ENCODE measurements at places on chromosomes 1 and 21. TPM values are rescaled to one million over a fixed set of nuclear protein-coding genes. Genes with fewer than 3 reads are reported as not detected.
A peak's percentile ranks its signal among the peaks of the same experiment; 100 is the strongest.

LRRC8D gene
- 15.0 TPM for total RNA-seq

STX12 gene
- 27.6 TPM for total RNA-seq

GRCh38 chr1:184194236-184194635 is 142.7 kb downstream of the TSEN15 start:
- H3K36me3 ChIP-seq, result no peaks in the 10 kb centered on the region
- DNase-seq, result no peak
- no peaks in the 10 kb centered on the region for H3K27me3 ChIP-seq
- peaks cover 3% of the 10 kb centered on the region for H3K4me1 ChIP-seq
- no peak overlapping the region for H3K27ac ChIP-seq

SLC9C2 gene
- total RNA-seq, result not detected

DNA sequence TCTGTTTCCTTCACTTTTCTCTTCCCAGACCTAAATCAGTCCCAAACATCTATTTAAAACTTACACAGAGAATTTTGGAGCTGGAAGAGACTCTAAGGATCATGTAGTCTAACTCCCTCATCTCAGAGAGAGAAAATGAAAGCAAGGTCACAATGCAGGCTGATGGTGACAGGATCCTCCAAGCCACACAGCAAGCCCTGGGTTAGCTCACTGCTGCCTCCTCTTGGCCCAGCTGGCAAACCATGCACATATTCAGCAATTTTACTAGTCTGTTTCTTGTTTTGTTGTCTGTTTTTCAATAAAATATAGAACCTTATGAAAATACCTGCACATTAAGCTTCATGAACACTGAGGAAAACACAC is 27.7 kb upstream of the LY9 start:
- no peaks in the 10 kb centered on the region for H3K4me1 ChIP-seq
- H3K27me3 ChIP-seq, result no peaks in the 10 kb centered on the region
- no peak for DNase-seq
- H3K36me3 ChIP-seq, result no peaks in the 10 kb centered on the region
- H3K27ac ChIP-seq, result no peak overlapping the region
- no peak overlapping the region for H3K4me3 ChIP-seq

DNA sequence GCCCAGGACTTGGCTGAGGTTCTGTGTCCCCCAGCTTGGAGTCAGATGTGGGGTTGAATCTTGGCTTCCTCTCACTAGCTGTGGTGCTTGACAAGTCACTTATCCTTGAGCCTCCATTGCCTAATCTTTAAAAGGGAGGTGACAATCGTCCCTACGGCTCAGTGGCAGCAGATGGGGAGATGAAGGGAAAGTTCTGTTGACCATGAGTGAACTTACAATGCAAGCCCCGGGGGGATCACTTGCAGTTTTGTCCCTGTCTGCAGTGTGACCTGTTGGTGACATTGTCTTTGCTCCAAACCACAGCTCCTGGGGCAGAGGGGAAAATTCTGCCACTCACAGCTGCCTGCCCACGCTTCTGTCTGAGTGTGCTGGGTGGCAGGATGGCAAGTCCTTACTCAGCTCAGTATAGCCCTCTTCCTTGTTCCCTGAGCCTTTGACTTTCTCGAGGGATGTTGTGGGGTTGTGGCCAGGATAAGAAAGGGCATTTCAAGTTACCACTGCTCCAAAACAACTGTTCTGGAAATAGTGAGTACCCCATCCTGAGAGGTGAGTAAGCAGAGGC is 1.7 kb downstream of the PCSK9 start:
- H3K27ac ChIP-seq, result no peak overlapping the region
- H3K4me1 ChIP-seq, result peaks cover 38% of the 10 kb centered on the region
- H3K27me3 ChIP-seq, result no peaks in the 10 kb centered on the region
- no peak for DNase-seq
- no peaks in the 10 kb centered on the region for H3K36me3 ChIP-seq

- no peaks in the 10 kb centered on the region for H3K27me3 ChIP-seq
- no peak overlapping the region for H3K4me3 ChIP-seq
- H3K4me1 ChIP-seq, result no peaks in the 10 kb centered on the region
- H3K27ac ChIP-seq, result no peak overlapping the region
- no peaks in the 10 kb centered on the region for H3K36me3 ChIP-seq
- no peak for DNase-seq
Measured at GRCh38 chr1:199746666-199747384, 280.7 kb upstream of the NR5A2 start.

DNA sequence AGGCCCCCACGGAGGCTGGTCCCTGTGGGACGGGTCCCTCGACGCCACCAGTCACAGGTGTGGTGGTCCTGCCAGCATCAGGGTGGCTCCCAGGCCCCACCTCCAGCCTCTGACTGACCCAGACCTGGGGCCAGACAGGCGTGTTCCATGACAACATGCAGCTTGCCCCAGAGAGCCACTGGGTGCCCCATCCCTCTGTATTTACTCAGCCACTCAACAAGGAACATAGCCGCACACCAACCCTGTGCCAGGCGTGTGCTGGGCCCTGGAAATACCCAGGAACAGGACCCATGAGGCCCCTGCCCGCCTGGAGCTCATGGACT is 65.4 kb downstream of the MATN1 start:
- no peak for DNase-seq
- no peak overlapping the region for H3K27ac ChIP-seq
- no peak overlapping the region for H3K4me3 ChIP-seq
- H3K36me3 ChIP-seq, result no peaks in the 10 kb centered on the region
- peaks cover 37% of the 10 kb centered on the region for H3K4me1 ChIP-seq
- H3K27me3 ChIP-seq, result no peaks in the 10 kb centered on the region

DNA sequence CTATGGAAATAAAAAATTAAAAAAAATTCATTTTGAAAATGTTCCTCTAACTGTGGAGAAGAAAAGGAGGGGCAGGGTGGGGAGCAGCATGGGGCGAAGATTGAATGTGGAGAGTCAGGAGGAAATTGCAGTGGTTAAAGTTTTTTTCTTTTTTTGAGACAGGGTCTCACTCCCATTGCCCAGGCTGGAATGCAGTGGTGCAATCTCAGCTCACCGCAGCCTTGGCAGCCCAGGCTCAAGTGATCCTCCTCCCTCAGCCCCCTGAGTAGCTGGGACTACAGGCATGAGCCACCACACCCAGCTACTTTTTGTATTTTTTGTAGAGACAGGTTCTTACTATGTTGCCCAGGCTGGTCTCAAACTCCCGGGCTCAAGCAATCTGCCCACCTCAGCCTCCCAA is 67.6 kb downstream of the ADSS2 start:
- H3K27me3 ChIP-seq, result no peaks in the 10 kb centered on the region
- no peak for DNase-seq
- no peak overlapping the region for H3K4me3 ChIP-seq
- no peaks in the 10 kb centered on the region for H3K4me1 ChIP-seq
- no peaks in the 10 kb centered on the region for H3K36me3 ChIP-seq

DNA sequence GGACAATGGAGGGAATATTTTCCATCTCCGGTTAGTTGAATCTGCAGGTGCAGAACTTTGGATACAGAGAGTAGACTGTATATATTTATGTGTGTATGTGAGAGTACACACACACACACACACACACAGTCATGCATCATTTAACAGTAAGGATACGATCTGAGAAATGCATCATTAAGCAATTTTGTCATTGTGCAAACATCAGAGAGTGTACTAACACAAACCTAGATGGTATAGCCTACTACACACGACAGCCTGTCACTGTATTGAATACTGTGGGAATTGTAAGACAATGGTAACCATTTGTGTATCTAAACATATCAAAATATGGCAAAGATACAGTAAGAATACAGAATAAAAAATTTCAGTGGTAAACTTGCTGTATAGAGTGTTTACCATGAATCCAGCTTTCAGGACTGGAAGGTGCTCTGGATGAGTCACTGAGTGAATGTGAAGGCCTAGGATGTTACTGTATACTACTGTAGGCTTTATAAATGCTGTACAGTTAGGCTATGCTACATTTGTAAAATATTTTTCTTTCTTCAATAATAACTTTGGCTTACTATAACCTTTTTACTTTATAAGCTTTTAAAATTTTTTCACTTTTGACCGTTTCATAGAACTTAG is 138.5 kb downstream of the ZZZ3 start:
- no peaks in the 10 kb centered on the region for H3K36me3 ChIP-seq
- no peak overlapping the region for H3K27ac ChIP-seq
- no peak for DNase-seq
- no peak overlapping the region for H3K4me3 ChIP-seq

DNA sequence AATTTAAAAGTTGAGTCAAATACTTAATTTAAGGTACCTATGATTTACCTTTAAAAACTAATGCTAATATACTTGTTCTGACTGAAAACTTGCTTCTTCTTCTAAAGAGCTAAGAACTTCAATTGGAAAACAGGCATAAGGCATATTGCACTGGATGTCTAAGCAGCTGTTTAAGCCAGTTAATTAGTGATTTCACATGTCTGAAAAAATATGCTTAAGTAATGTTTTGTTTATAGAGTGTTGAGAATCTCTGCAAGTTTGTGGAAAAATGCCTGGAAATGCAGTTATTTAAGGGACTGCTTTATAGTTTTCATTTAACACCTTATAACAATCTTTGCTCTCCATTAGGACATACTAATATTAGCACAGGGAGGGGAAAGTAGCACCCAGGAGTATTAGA is 28.2 kb downstream of the UBE2U start:
- H3K27me3 ChIP-seq, result no peaks in the 10 kb centered on the region
- no peak overlapping the region for H3K27ac ChIP-seq
- DNase-seq, result no peak
- no peaks in the 10 kb centered on the region for H3K36me3 ChIP-seq
- H3K4me3 ChIP-seq, result no peak overlapping the region

OLIG2 gene
- not detected for total RNA-seq

GRCh38 chr1:199178646-199179045 is 539.8 kb downstream of the PTPRC start:
- no peak overlapping the region for H3K27ac ChIP-seq
- no peak for DNase-seq
- no peaks in the 10 kb centered on the region for H3K4me1 ChIP-seq
- H3K4me3 ChIP-seq, result no peak overlapping the region
- no peaks in the 10 kb centered on the region for H3K36me3 ChIP-seq
- H3K27me3 ChIP-seq, result no peaks in the 10 kb centered on the region

- H3K4me1 ChIP-seq, result peaks cover 42% of the 10 kb centered on the region
- H3K36me3 ChIP-seq, result no peaks in the 10 kb centered on the region
- no peak for DNase-seq
- H3K4me3 ChIP-seq, result peak overlapping the region; percentile 54
- H3K27me3 ChIP-seq, result no peaks in the 10 kb centered on the region
Measured at GRCh38 chr1:225653463-225654276, 747 bp upstream of the ENAH start.

CRNN gene
- not detected for total RNA-seq

PPT1 gene
- total RNA-seq, result 46.8 TPM

GRCh38 chr1:228814176-228814575 is 78.9 kb downstream of the RHOU start:
- no peaks in the 10 kb centered on the region for H3K27me3 ChIP-seq
- peaks cover 10% of the 10 kb centered on the region for H3K4me1 ChIP-seq
- H3K27ac ChIP-seq, result no peak overlapping the region

DNA sequence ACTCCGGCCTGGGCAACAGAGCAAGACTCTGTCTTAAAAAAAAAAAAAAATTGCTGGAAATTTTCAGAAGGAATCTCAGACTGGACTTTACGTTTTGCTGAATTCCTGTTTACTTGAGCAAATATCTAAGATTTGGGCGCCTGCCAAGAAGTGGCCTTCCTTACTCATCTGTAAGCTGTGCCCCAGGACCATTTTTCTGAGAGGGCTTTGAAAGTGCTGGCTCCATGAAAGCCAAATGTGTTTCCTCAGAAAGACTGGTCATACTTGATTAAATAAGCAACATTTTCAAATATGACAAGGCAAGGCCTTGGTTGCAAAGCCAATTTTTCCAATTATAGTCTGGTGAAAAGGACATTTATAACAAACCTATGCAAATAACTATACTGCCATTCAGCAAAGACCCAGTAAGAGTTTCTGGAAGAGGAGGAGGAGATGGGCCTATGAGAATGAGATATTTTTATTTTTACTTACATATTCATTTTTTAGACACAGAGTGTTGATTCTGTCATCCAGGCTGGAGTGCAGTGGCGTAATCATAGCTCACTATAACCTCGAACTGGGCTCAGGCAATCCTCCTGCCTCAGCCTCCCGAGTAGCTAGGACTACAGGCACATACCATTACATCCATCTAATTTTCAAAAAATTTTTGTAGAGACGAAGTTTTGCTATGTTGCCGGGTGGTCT is 56.3 kb upstream of the HTR1D start:
- H3K4me1 ChIP-seq, result peaks cover 41% of the 10 kb centered on the region
- H3K27me3 ChIP-seq, result no peaks in the 10 kb centered on the region
- no peaks in the 10 kb centered on the region for H3K36me3 ChIP-seq

- DNase-seq, result peak; percentile 34
- no peaks in the 10 kb centered on the region for H3K36me3 ChIP-seq
- H3K27me3 ChIP-seq, result no peaks in the 10 kb centered on the region
- peaks cover 12% of the 10 kb centered on the region for H3K4me1 ChIP-seq
- H3K27ac ChIP-seq, result no peak overlapping the region
Measured at GRCh38 chr21:25790122-25790877, 55.5 kb downstream of the GABPA start.

FAM177B gene
- total RNA-seq, result not detected

DTL gene
- total RNA-seq, result 41.0 TPM

GRCh38 chr21:39774227-39774626 is 29.2 kb downstream of the IGSF5 start:
- no peaks in the 10 kb centered on the region for H3K27me3 ChIP-seq
- no peak overlapping the region for H3K27ac ChIP-seq
- H3K36me3 ChIP-seq, result no peaks in the 10 kb centered on the region
- no peak for DNase-seq
- no peak overlapping the region for H3K4me3 ChIP-seq
- no peaks in the 10 kb centered on the region for H3K4me1 ChIP-seq

- H3K4me1 ChIP-seq, result no peaks in the 10 kb centered on the region
- no peak overlapping the region for H3K4me3 ChIP-seq
- no peaks in the 10 kb centered on the region for H3K27me3 ChIP-seq
- DNase-seq, result no peak
- no peak overlapping the region for H3K27ac ChIP-seq
Measured at GRCh38 chr1:156973417-156973816, 53.0 kb downstream of the LRRC71 start.

All from HCT116 (cell line).